ENCODE measurements at places on chromosomes 4 and X.

GRCh38 chrX:108299101-108299591, 139.1 kb downstream of the COL4A6 start:
- no peak for DNase-seq

GRCh38 chr4:17447675-17448298, 64.1 kb downstream of the QDPR start:
- DNase-seq, result peak; percentile 17

DNA sequence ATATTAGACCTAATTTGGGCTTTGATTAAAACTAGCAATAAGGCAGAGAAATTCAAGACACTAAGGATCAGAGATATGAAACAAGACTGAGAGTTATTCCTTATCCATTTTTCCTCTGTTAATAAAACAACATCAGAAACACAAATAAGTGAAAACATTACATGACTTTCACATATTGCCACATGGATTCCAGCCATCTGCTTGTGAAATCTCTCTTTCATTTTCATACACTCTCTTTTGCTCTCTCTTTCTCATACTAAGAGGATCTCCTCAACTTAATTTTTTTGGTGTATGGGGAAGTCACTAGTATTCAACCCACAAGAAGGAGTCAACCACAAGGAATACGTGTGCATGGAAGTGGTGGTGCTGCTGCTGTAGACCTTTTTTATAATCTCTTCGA, 183.0 kb downstream of the LDB2 start:
- no peak for DNase-seq

- no peak for DNase-seq
Observed at GRCh38 chr4:163681208-163681821, 186.8 kb downstream of the TMA16 start.

DNA sequence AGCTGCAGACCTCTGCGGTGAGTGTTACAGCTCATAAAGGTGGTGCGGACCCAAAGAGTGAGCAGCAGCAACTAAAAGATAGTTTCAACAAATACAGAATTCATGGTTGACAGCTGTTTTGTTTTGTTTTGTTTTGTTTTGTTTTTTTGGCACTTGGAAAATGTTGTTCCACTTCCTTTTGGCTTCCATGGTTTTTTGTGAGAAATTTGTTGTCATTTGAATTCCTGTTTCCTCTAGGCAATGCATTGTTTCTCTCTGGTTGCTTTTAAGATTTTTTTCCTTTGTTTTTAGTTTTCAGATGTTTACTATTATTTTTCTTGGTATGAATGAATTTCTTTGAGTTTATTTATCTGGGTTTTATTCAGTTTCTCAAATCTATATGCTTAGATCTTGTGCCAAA, 229.4 kb downstream of the MID1IP1 start:
- no peak for DNase-seq

GRCh38 chr4:2489841-2490552, 21.1 kb downstream of the RNF4 start:
- no peak for DNase-seq

DNA sequence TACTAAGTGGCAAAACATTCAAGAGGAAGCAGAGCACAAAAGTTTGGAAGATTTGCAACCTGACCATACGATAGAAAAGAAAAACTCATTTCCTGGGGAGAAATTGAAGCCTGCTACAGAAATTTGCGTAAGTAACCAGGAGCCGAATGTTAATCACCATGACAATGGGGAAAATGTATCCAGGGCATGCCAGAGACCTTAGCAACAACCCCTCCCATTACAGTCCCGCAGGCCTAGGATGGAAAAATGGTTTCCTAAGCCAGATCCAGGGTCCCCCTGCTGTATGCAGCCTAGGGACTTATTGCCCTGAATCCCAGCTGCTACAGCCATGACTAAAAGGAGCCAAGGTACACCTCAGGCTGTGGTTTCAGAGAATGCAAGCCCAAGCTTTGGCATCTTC, 472.2 kb upstream of the KLHL4 start:
- no peak for DNase-seq

GRCh38 chrX:84046403-84046984, 141.5 kb downstream of the RPS6KA6 start:
- DNase-seq, result no peak

- no peak for DNase-seq
Observed at GRCh38 chrX:5646818-5647217, 581.8 kb downstream of the NLGN4X start.

GRCh38 chr4:122733787-122734120, 1.2 kb downstream of the BBS12 start:
- DNase-seq, result no peak

- no peak for DNase-seq
Observed at GRCh38 chrX:12329476-12329875, 191.2 kb downstream of the FRMPD4 start.

DNA sequence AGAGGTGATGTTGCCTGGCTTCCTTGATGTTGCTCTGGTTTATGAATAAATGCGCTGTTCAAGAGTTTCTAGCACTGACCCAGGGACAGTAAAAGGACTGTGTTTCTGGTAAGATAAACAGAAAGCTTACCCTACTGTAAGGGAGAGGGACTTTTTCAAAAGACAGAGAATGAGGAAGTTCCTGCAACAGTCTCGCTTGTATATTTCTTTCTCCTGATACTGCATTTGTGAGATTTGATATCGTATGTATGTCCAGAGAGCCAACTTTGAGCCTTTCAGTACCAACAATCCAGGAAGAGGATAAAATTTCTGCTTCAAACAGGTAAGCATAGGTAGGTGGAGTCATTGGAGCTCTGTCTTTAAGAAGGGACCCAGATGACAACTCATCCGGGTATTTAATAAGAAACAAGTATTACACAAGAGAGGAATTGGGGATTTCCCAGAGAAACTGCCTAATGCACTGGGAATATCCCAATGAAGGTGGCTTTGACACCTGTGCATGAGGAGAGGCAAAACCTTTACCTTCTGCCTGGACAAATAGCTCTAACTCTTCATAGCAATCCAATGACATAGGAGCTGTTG, 773 bp downstream of the DAPP1 start:
- no peak for DNase-seq

GRCh38 chr4:3250956-3251690, 2.2 kb downstream of the MSANTD1 start:
- DNase-seq, result no peak

DNA sequence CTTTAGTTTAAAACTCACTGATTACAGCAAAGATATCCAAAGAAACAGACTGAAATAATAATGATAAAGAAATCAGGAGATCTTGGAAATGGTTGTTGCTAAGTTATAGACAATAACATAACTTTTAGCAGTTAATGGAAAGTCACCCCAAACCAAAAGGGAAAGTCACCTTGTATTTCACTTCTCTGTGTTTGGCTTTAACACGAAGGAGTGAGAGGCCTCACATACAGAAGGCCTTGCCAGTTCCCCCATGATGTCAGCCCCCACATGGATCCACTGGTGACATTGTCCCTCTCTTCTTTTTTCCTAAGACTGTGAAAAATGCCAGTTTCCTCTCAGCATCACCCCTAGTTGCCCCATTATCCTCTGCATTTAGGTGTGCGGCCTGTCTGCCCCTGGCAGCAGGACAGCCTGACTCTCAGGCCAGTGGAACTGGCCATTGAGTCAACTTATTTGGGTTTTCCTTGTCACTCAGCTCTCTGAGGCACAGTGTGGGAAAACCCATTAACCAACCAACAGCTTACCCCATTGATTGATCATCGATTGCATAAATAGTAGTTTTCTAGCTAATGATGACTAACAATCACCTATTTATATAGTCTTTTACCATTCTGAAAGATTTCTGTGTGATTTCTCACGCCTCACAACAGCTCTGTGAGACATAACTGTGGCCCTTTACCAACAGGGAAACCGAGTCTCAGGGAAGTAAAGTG, 308.1 kb downstream of the PTTG2 start:
- no peak for DNase-seq

GRCh38 chr4:164318350-164318749, 435.6 kb upstream of the SMIM31 start:
- no peak for DNase-seq

- DNase-seq, result no peak
Observed at GRCh38 chrX:72043636-72044035, 88.1 kb downstream of the RTL5 start.

DNA sequence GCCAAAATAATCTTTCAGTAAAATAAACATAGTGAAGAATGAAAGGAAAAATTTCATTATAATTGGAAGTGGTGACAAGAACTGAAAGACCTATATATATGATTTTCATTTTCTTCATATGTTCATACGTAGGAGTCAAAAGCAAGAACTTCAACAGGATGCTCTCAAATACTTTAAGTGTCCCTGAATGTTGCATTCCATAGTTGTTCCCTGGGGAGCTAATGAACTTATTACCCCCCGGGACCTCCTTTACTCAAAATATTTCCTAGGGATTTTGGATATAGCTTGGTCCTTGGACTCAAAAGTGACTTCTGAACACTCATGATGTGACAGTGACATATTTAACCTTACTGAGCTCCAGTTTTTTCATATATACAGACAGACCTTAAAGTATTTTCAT, 44.9 kb upstream of the NDST4 start:
- DNase-seq, result no peak

DNA sequence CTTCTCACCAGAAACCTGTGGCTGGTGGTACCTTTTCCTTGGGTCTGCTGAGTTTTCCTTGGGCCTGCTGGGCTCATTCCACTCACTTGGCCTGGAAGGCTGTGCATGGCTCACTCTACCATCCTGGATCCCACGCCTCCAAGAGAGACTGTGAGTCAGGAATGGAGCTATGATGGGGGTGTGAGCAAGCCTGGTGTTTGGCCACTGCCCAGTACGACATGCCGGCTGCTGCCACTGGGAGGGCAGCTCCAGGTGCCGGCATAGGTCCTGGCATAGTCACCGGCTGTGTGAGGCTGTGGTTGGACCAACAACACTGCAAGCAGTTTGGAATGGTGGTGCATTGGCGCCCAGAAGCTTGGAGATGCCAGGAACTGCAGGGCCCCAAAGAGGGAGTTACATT, 721.7 kb downstream of the PCDH18 start:
- no peak for DNase-seq

DNA sequence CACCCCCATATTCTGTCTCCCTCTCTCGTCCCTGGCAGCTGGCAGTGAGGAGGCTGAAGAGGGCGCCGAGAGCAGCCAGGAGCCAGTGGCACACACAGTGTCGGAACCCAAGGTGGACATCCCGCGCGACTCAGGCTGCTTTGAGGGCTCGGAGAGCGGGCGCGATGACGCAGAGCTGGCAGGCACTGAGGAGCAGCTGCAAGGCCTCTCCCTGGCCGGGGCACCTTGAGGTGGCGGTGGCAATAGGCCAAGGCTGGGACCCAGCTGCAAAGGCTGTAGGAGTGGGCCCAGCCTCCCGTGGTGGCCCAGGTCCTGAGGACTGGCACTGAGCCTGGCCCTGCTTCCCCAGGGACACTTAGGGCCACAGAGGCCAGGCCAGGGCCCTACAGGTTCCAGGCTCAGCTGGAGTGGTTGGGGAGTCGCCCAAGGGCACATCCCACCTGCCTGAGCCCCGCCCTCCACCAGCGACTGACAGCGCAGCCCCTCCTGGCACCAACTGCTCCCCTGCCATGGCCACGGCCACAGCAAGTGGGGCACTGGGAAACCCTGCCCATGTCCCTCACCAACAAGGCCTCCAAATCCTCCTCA, 13.9 kb downstream of the SASH3 start:
- DNase-seq, result no peak

GRCh38 chrX:88982933-88983332, 235.9 kb downstream of the CPXCR1 start:
- DNase-seq, result no peak

DNA sequence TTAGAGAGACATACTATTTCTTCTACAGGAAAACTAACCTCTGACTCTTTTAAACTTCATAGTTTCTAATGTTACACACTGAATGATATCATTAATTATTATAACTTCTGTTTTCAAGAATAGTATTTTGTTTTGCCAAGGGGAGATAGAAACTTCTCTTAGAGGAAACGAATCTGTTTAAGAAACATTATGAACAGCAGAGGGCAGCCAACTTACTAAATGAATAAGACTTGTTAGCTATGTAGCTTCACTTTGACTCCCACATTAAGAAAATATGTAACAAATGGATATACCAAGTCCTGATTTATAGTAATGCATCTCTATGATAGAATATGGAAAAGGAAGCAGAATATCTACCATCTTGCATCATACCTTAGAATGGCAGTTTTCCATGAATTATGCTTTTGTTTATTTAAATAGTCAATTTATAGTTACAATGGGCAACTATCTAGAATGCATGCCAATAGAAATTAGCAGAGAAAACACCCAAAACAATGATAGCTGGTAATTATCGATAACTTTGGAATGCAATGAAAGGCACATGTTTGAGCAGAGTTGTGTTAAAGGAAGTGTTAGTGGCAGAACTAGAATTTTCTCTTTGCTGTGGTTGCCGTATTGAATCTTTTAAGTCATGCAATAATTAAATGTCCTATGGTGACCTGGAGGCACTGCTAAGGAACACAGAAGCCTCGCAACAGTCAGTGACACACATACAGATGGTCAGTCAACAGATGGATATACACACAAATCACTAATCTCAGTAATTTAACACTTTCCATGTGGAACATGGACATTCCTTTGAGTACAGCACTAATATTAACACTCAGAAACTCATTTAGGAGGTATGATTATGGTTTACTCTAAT, 105.7 kb upstream of the PDLIM3 start:
- DNase-seq, result no peak

DNA sequence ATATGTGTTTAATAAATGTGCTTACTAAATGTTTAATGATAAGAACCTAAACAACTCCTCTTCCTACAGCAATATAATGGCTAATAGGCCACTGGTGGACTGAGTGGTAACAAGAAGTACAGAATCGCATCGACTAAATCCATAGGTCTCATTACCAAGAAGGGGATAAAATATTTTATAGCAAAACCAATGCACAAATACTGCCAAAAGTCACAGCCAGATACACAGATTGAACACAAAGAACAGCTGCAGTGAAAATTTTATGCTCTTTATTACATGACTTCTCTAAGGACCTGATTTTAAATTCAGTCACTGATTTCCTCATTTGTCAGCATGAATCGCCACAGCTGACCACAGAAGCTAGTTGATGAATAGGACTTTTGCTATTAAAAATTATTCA, 285.4 kb downstream of the DHX15 start:
- no peak for DNase-seq

- DNase-seq, result no peak
Observed at GRCh38 chr4:110702326-110702725, 79.4 kb upstream of the PITX2 start.

DNA sequence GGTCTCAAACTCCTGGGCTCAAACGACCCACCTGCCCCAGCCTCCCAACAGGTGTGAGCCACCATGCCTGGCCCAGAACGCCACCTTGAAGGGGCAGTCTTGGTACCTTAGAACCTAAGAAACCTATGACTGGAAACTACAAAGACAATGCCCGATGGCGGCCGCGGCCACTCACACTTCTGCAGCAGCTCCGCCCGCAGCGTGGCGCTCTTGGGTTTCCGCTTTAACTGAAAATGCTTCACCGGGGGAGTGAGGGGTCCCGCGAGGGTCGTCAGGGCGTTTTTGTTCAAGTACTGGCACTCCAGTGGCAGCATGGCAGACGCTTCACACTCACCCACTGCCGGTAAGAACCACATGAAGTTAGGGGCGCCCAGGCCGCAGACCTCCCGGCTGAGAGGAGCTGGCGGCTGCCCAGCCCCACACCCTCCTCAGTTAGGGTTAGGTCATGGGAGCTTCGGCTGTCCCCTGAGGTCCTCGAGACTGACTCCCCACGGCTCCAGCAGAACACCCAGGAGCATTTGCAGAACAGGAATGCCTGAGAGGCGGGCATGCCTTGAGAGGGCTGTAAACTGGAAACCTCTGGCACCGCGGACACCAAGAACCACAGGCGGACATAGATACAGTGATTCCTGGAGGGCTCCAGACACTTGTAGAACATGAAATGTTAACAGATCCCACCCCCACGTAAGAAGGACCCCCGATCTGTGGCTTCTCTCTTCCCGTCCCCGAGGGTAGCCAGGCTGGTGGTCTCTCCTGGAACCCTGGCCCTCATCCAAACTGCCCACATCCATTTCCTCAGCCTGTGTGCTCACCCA, 19.0 kb downstream of the NELFA start:
- no peak for DNase-seq

All from activated T-cell treated with anti-CD3 and anti-CD28 coated beads for 1 hour (primary cell).